ENCODE measurements at places on chromosomes 11 and 22. TPM values are rescaled to one million over a fixed set of nuclear protein-coding genes. Genes with fewer than 3 reads are reported as not detected.

DNA sequence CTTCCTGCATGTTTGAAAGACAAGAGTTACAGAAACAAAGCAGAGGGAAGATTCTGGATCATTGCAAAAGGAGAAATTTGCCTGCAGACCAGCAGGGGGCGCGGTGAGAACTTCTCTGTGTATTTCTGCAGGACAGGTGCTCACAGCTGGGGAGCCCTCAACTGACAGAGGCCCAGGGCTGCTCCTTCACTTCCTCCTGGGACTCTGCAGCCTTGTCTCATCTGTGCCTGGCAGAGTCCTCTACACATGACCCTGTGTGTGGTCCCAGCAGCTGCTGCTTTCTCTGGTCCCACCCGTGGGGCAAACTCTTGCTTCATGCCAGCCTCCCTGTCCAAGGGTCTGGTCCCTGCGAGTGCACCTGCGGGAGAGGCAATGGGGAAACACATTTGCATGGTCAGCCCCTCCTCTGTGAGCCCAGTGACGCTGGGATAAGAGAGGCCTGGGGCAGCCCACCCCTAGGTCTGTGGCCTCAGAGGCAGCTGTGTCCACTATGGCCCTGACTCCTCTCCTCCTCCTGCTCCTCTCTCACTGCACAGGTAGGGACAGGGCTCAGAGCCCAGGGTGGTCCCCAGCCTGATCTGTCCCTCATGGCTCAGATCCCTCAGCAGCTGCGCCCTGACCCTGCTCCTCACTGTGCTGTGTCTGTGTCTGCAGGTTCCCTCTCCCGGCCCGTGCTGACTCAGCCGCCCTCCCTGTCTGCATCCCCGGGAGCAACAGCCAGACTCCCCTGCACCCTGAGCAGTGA, 43.2 kb upstream of the VPREB1 start:
- DNase-seq = no peak

DNA sequence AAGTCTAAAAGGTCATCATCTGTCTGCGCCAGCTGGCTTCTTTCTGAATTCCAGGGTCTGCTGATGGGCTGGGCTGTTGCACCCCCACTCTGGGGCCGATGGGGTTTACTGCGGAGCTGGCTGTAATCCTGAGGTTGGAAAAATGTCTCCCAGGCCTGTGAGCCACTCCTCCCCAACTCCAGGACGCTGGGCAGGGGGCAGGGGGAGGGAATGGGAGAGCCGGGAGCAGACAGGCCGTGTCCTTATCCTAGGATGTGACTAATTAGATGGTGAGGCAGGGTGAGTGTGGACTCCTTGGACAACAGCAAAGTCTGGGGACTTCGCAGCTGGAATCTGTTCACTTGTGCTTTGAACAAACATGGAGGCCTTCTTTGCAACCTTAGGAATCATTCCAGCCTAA, 48.7 kb downstream of the LRRC32 start:
- DNase-seq = no peak

GRCh38 chr22:30869667-30870395, 98.7 kb downstream of the MORC2 start:
- DNase-seq = no peak

GRCh38 chr11:33006010-33006409, 9.7 kb upstream of the DEPDC7 start:
- DNase-seq = no peak

DNA sequence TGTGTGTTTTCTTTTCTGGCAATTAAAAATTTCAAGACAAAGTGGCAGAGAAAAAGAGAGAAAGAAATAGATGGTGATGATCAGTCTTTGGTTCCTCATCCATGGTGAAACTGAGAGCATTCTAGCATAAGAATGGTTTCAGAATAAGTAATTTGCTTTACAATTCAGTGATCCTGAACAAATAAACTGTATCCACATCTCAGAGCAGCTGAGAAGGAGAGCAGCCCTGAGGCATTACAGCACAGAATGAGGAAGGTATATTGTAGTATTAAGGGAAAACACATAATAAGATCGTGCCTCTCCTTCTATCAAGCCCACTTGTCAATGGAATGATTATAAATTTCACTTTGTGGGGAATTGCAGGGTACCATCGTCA, 17.4 kb downstream of the LUZP2 start:
- DNase-seq = no peak

DNA sequence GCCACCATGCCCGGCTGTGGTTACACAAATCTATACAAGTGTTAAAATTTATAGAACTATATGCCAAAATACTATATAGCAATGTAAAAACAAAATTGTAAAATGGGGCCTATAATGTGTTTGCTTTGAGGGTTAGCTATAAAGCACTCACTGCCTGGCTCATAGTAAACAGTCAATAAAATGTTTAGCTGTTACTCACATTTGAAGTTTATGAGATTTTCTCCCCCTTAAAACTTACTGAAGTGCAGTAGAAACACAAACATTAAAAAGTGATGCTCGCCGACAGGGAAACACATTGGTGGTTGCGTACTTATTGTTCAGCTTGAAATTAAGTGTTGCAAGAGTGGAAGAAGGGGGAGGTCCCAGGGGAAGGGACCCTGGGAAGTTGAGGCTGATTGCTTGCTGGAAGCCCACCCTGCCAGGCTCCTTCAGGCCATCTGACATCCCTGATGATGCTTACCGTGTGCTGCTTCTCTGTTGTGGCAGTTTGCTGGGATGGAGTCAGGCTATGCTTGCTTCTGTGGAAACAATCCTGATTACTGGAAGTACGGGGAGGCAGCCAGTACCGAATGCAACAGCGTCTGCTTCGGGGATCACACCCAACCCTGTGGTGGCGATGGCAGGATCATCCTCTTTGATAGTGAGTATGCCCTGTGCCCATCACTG, 52.1 kb downstream of the KREMEN1 start:
- DNase-seq = no peak

The CARD16 gene
- 11.3 TPM for total RNA-seq

Data from omental fat pad (tissue), 4 donors.